ENCODE measurements at places on chromosomes 4 and X. TPM values are rescaled to one million over a fixed set of nuclear protein-coding genes. Genes with fewer than 3 reads are reported as not detected.

DNA sequence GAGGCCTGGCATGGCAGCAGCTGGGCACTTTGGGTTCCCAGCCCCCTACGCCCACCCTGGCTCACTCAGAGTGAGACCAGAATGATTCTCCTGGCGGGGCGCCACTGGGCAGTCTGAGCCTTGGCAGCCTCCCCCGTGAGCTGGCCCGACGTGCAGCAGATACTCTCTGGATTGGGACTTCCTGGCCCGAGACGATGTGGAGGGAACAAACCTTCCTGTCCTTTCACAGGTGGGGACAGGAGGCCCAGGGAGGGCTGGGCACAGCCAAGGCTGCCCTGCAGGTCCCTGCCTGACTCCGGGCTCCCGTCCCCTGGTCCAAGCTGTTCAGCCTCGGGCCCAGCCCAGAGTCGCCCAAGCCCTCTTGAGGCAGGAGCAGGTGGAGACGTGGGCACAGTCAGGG, 17.9 kb upstream of the ADD1 start:
- DNase-seq, result no peak

DNA sequence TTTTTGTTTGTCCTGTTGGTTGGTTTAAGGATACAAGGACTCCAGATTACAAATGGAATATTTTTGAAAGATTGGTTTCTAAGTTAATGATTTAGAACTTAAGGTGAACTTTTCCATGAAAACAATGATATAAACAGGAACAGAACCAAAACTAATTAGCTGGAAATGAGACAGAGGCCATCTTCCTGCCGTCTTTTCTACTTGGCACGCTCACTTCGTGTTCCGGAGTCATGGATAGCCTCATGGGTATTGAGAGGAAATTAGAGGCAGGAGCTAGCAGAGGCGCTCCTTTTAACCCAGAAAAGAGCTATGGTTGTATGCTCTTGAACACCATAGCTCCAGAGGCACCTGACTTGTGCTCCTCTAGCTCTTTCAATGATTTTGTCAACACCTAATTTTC, 2.4 kb downstream of the FAM241A start:
- DNase-seq, result no peak

GRCh38 chr4:76881375-76881774, 16.6 kb downstream of the SOWAHB start:
- DNase-seq, result peak; percentile 73

GRCh38 chr4:120263618-120264017, 197.0 kb upstream of the MAD2L1 start:
- no peak for DNase-seq

DNA sequence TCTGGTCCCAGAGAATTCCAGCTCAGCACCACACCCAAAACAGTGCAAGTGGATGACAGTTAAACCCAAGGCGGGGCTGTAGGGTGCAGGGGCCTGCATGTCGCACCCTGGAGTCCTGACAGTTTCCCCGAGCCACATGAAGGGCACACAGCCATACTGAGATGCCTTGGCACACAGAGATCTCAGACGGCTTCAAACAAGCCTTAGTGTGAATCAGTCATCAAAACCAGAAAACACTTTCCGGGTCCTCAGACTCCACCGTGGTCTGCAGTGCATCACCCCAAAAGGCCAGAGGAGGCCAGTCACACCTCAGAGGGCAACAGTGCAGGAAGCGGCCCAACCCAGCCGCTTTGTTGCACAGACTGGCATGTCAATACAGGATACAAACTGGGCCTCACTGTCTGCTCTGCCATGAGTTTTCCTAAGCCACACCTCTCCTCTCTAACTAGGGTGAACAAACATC, 64.6 kb upstream of the ENPP6 start:
- peak; percentile 65 for DNase-seq

DNA sequence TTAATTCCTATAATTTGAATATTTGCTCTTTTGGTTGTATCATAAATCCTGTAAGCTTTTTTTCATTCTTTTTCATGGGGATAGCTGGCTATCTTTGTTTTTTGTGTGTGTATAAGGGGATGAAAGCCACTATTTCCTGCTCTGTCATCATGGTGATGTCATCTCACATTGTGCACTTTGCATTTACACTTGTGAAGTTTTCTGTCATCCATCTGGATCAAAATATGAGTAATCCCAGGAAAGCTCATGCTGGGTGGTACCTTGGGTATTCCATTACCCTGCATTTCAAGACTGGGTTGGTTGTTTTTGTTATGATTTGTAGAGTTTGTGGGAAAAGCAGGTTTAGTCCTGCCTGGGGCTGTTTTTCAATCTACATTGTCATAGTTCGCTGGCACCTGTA, 367.3 kb downstream of the CHIC1 start:
- no peak for DNase-seq

DNA sequence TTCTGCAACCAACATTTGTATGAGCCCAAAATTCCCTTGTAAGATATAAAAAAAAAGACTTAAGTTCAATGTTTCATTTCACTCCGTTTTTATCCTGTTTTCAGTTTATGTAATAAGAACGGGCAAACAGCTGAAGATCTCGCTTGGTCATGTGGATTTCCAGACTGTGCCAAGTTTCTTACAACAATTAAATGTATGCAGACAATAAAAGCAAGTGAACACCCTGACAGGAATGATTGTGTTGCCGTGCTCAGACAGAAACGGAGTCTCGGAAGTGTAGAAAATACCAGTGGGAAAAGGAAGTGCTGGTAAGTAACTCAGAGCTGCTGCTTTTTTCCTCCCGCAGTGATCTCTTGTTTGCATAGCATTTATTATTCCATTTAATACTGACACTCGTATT, 2.8 kb downstream of the ANKRD37 start:
- peak; percentile 48 for DNase-seq

DNA sequence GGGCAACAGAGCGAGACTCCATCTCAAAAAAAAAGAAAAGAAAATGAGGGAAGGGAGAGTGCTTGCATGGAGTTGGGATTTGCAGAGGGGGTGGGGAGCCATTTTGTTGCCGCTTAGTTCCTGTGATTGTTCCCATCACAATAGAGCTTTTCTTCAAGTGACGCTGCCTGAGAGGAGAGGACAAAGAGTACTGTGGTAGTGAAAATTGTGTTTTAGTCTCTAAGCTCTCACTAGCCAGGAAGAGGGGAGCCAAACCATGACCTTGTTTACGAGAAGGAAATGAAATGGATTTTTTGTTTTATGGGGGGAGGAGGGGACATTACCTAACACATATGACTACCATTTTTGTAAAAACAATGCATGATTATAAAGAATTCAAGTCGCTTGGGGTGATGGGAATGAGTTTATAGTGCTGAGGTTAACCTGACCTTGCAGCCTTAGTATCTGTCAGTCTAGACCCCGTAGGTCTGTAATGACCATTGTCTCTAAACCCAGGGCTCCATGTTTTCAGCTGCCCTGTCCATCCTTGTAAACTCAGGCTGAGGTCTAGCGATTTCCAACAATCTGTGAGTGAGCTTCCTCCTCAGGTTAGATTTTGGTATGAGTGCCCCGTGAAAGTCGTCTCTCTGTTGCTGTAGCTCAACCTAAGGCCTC, 18.8 kb downstream of the SRD5A3 start:
- no peak for DNase-seq

LGI2 gene
- total RNA-seq, result 0.32 TPM

TLR1 gene
- 14.0 TPM for total RNA-seq

CXorf65 gene
- not detected for total RNA-seq

TCEAL2 gene
- total RNA-seq, result 3.0 TPM
